Kidney capillary endothelial cell (primary cell): ENCODE measurements at places on chromosomes 6 and 20.

DNA sequence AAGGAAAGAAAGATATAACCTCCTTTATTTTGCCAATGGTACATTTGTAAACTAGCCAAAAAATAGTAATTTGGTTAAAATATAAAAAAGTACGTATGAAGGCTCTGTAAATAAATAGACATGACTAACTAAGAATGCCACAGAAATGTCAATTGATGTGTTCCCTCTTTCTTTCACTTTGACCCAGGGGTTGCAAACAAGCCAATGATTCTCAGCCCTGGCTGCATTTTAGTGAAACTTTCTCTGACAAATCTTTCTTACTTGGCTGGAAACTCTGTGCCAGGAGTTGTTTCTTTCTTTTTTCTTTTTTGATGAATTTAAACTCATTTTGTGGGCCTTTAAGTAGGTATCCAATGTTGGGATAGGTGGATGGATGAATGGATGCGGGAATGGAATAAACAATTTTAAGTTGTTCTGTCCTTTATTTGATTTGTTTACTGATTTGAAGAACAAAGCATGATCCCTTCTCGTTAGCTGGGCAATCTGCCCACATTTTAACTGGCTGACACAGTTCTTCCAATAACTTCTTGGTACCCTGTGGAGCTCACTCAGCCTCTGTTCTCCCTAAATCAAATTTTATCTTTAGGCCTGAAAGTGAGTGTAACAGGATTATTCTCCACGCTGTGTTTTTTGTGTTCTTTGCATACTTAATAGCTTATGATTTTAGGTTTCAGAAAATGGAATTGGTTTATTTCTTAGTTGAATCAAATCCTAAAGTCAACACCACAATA, 58.6 kb upstream of the GCLC start:
- no peak for DNase-seq

GRCh38 chr6:28161410-28162079, 19.9 kb downstream of the ZKSCAN8 start:
- peak; percentile 26 for DNase-seq

GRCh38 chr6:25944688-25945574, 14.4 kb upstream of the SLC17A2 start:
- DNase-seq, result no peak

DNA sequence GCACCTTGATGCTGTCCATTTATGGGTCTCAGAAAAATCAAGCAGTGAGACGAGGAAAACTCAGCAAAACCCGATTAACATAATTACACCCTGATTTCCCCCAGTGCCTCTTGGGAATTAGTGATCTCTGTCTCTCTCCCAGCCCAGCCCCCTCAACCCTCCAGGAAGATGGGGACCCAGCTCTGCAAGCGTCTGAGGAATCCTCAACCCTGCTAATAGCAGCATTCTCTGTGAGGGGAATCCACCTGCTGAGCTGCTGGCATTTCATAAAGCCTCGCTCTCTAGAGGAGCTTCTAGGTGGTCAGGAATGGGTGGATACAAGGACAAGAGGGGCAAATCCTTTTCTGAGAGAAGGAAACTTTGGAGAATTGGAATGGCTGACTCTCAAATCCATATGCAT, 13.9 kb downstream of the NR2E1 start:
- DNase-seq, result no peak

DNA sequence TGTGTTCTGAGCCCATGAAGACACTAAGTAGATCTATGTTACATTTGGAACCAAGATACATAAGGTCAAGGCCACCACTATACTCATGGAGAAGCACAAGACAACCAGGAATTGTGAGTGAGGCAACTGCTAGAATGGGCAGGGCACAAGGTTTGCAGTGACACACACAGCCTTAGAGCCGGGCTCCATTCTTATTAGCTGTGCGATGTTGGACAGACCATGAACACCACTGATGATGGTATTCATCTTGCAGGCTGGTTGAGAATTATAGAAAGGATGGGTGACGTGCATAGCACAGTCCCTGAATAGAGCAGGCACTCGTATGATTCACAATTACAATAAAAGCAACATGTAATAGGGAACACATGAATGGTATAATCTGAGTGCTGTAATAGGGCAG, 172.4 kb downstream of the GJA10 start:
- no peak for DNase-seq

DNA sequence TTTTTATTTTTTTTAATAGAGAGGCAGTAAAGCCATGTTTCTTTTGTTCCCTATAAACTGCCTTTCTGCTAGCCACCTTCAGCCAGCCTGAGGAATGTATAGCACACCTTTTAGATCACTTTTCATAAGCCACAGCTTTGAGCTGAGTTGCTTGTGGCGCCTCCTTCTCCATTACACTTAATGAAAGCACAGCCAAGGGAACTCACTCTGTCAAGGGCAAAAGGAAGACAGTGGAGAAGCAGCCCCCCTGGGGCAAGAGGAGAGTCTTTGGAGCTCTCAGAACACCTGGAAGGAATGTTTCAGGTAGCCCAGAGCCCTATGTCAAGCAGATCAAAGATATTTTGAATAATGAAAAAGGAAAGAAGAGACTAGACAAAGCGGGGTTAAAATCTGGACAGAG, 235.1 kb downstream of the CLIC5 start:
- DNase-seq, result no peak

DNA sequence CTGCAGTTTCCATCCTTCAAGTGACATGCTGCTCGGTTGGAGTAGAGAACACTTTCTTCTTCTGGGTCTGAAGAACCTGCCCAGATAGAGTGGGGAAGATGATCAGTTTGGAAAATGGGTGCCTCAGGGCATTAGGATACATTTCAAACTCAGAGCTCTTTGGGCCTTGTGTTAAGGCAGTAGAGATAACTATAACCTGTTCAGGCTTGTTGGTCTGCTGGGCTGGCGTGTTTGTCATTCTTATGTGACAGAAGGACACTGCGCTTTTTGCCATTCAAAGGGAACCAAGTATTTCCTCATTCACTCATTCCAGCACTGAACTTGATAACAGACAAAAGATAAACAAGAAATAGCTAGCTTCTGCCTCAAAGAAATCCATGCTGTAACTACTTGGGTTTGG, 3.8 kb downstream of the TOMM34 start:
- no peak for DNase-seq

DNA sequence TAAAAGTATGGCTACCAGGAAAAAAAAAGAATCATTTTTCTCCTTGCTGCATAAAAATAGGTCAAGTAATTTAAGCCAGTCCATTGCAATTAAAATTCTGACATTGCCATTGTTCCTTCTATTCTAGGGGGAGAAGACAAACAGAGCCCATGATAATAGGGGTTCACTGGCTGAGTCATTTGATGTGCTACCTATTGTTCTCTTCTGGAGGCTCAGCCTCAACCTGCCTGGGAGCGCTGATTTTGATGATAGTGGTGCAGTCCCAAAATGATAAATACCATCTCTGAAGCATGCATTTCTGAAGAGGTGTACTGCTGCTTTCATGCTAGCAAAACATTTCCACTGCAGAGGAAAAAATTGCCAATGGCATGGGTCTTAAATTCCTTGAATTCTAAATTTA, 5.8 kb downstream of the CITED2 start:
- DNase-seq, result no peak

- DNase-seq, result no peak
Measured at GRCh38 chr6:81996414-81996813, 243.9 kb upstream of the TENT5A start.

DNA sequence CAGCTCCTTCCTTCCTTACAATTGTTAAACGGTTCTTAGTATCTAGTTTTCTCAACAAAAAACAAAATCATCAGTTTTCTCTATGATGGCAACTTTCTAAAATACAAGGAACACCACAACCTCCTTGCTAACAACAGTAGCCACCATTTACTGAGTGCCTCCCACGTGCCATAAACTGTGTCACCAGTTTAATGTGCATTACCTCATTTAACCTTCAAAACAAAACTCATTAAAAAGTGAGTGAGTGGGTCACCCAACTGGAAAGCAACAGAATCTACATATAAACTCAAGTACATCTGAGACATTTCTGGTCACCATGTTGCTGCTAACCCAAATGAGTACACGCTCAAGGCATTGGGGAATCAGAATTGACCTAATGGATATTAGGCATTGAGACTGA, 11.0 kb downstream of the RTN4IP1 start:
- no peak for DNase-seq

DNA sequence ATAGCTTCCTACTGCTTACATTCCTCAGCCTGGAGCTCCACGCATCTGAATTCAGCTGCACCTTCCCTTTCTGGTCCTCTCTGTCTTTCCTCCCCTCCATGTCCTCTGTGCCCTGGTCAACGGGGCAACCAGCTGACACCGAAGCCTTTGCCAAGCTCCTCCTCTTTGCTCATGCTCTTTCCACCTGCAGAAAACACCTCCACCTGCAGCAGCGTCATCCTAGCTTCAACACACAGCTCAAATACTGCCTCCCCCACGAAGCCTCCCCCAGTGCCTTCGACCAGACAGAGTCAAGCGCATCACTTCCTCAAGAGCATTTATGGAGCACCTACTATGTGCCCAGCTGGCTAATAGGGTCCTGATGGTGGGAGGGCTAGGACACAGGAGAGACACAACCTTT, 9.2 kb downstream of the CDH22 start:
- DNase-seq, result no peak

- DNase-seq, result no peak
Measured at GRCh38 chr6:101249470-101249869, 144.0 kb upstream of the GRIK2 start.
